ENCODE measurements at places on chromosomes 6 and 20.

DNA sequence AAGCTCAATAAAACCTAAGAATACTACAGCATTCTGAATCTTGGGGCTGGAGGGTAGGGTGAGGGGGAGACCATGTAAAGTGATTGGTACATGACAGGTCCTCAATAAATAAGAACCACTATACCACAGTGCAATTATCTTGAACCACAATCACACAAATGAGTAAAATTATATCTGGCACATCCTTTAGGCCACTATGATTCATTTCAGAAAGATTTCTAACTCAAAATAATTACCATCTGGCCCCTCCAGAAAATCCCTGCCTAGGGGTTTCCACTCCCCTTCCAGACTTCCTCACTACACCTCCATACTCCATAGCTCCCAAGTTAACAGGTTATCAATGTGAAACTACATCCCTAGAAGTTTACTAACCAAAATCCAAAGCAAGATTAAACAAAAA, 19.7 kb downstream of the AKIRIN2 start:
- no peak for DNase-seq

DNA sequence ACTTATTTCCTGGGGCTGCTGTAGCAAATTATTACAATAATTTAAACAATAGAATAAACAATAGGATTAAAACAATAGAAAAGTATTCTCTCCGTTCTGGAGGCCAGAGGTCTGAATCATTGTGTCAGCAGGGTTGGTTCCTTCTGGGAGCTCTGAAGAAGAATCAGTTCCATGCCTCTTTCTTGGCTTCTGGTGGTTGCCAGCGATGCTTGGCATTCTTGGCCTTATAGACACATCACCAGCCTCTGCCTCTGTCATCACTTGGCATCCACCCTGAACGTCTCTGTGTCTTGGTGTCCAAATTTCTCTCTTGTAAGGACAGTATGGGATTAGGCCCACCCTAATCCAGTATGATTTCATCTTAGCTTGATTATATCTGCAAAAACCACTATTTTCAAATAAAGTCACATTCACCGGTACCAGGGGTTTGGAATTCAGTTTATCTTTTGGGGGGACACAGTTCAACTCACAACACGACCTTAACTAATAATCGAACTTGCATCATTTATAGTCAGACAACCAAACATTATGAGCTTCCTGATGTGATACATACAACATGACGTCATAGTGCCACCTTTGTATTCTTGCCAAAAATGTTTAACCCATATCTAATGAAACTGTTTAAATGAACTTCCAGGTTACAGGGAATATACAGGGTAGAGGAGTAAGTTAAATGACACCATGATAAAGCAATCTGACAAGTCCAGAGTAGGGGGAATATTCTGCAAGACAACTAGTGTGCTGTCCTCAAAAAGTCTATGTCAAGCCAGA, 84.7 kb upstream of the RNF24 start:
- DNase-seq = no peak

DNA sequence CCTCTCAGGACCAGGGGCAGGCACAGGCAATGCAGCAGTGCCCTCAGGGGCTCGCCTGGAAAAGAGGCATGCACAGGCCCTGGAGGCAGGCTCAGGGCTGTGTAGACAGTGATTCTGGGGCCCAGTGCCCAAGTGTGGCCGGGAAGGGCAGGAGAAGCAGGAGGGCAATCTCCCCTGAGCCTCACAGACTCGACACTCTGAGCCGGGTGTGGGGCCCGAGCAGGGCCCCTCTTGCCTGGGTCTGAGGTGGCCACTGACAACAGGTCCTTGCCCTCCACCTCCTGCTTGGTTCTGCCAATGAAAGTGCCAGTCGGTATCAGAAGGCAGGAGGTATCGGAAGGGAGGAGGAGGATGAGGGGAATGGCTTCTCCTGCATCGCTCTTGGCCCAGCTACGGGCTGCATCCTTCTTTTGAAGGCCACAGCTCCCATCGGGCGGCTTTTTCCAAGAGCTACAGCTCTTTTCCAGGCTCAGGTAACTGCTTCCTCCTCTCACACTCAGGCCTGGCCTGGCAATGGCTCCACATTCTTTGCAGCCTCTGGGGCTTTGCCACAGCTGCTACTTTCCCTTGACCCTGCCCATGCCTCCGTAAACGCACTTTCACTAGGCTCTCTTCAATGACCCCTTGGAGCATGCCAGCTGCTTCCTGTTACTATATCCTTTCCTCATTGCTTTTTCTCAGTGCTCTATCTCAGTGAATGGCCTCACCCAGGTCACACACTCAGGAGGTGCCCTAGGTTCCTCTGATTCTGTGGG, 24.5 kb downstream of the GABRR2 start:
- no peak for DNase-seq

GRCh38 chr6:143195349-143195845, 134.7 kb downstream of the AIG1 start:
- no peak for DNase-seq

- no peak for DNase-seq
Measured at GRCh38 chr6:42293386-42293977, 75.8 kb upstream of the MRPS10 start.

DNA sequence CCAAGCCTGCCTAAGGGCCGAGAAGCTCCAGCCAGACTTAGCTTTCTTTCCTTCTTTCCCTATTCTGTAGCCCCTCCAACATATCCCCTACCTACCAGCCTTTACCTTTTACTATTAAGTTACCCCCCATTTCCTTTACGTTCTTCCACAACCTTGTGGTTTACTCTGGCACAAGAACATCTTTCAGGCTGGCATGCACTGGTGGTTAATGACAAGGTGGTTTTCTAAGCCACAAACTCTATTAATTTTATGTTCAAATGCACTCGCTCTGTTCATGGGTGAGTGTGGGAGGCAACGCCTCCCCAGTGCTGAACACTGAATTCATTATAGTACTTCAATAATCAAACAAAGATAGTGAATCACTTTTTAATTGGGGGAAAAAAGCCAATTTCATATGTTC, 64.4 kb downstream of the TRERF1 start:
- peak; percentile 32 for DNase-seq

DNA sequence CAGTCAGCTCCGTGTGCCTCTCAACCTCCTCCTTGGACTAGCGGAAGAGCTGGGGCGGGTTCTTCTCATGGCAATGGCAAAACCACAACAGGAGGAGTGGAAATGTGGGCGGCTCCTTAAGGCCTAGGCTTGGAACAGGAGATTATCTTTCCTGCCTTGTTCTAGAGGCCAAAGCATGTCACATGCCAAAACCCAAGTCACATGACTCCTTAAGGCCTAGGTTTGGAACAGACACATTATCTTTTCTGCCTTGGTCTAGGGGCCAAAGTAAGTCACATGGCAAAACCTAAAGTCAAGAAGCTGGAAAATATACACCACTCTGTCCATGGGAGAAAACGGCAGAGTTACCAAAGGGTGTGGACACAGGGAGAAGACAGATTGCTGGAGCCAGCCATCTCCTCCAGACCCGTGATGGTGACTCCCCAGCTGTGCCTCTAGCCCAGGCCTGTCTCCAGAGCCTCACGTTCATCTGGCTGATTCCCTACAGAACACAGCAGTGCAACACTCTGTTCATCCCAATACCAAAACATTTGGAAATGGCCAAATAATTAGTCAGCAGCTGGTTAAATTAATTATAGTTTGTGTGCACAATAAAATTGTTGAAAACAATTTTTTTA, 34.2 kb downstream of the ANKRD60 start:
- no peak for DNase-seq

DNA sequence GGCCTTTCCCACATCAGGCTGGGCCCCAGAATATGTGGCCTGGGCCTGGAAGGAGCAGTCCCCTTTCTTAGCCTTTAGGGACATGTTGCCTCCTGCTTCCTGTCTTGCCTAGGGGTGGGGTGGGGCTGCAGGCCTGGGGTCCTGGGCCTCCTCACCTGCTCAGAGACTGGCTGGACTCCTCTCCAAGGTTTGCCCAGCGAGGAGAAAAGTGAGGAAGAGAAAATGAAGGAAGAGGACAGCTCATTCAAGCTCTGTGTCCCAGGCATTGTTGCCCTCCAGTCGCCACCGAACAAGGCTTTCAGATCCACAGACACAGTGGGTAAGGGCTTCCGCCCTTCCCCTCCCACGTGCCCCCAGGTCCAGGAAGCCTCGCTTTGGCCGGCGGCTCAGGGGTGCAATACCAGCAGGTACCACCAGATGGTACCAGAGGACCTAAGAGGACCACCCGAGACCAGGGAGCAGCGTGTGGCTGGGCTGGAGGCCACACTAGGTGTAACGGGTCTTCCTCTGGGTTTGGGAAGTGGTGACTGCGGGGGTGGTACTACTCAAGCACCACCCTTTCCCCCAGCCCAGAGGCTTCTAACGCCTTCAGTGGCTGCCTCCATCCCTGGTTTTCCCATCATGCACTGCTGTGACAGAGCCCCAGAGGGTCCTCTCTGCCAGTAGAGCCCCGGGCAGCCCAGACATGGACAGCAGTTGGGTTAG, 5.5 kb upstream of the BAK1 start:
- DNase-seq = peak; percentile 88

DNA sequence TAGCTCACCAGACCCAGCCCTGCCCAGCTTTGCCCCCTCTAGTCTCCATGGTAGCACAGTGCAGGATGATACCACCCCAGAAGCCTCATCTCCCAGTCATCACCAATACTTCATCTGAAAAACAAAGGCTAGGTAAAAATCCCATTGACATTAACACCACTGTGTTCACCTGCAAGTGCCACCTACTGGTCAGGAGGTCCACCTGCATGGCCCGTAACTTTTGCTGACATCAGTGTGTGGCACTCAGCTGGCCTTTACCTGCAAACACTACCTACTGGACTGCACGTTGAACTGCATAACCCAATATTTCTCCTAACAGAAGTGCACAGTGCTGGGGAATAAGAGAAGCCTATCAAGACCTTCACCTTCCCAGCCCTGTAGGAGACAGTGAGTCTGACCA, 234.7 kb upstream of the ADGRB3 start:
- DNase-seq = no peak

- no peak for DNase-seq
Measured at GRCh38 chr20:58433029-58433647, 44.1 kb downstream of the VAPB start.

DNA sequence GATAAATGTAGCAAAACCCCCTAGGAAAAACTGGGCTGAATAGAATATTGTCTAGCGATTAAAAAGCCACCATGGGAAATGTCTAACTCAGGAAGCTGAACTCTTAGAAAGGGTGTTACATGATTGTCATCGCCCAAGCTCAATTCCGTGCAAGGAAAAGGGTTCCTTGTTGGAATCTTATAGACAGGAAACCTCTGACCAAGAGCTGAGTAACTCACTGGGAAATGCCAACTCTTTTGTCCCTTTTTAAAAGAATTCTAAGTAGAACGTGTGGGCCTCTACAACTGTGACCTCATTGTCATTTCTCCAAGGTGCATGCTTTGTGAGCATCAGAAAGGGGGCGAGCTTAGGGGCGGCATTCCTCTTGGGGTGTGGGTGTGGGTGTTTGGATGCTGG, 88.1 kb downstream of the SYNJ2 start:
- no peak for DNase-seq

- DNase-seq = no peak
Measured at GRCh38 chr6:68697394-68697793, 62.3 kb downstream of the ADGRB3 start.

DNA sequence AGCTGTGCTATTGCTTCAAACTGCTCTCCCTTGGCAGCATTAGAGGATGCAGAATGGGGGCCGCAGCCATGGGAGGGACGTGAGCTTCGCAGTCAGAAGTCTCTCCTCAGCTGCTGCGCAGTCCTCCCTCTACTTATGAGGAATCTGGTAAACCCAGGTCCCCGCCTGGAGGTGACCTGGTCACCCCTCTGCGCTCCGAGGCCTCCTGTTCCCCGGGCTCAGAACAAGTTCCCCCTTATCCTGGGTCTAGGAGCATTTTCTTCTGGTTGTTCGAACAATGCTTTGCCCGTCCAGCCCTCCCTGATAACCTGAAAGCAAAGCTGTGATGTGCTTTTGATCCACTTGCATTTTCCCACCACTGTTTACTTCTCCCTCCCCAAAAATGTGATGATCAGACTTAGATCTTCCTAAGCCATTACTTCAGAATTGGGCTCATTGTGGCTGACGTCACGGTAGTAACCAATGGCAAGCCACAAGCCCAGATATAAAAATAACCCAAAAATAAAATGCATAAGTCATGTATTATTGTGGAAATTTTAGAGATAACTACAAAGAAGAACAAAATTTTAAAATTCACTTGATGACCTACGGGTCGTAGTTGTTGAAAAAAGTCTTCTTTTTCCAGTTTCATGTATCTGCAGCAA, 80.7 kb downstream of the SERAC1 start:
- no peak for DNase-seq

DNA sequence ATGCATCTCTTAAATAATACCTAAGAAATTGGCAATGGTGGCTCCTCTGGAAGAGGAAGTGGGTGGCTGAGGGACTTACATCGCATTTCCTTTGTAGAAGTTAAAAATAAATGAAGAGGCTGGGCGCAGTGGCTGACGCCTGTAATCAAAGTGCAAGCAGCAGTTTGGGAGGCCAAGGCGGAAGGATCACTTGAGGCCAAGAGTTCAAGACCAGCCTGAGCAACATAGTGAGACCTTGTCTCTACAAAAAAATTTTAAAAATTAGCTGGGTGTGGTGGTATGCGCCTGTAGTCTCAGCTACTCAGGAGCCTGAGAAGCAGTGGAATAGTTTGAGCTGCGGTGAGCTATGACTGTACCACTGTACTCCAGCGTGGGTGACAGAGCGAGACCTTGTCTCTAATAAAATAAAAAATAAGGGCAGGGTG, 12.2 kb upstream of the NCOA3 start:
- DNase-seq = peak; percentile 28

DNA sequence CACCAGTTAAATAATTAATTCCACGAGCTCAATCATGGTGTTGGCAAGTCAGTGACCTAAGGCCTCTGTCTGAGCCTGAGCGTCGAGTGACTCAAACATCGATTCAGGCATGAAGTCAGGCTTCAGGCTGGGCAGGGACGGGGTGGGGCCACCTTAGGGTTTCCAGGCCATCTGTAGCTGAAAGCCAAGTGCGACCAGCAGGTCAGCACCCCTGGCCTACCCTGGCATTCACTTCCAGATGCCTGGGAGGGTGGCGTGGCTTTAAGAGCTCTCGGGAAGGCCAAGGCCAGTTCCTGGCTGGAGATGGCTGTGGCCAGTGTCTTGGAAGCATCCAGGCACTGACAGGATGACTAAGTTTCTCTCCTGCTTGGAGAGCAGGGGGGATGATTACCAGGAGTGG, 113.4 kb downstream of the DACT2 start:
- no peak for DNase-seq

- DNase-seq = no peak
Measured at GRCh38 chr6:98254624-98255023, 579.8 kb upstream of the POU3F2 start.
